ENCODE measurements at places on chromosomes 16 and 17.

- no peak for DNase-seq
Measured at GRCh38 chr16:80277182-80277581, 263.6 kb upstream of the DYNLRB2 start.

GRCh38 chr17:75088465-75089417 lies 987 bp downstream of the SLC16A5 start:
- peak; percentile 20 for DNase-seq

GRCh38 chr16:8868416-8869211 lies at the start of gene CARHSP1:
TSS of gene CARHSP1 (minus strand) at chr16:8869006. CDS start at chr16:8859328, 9,678 bp downstream.
- DNase-seq: peak; percentile 92

DNA sequence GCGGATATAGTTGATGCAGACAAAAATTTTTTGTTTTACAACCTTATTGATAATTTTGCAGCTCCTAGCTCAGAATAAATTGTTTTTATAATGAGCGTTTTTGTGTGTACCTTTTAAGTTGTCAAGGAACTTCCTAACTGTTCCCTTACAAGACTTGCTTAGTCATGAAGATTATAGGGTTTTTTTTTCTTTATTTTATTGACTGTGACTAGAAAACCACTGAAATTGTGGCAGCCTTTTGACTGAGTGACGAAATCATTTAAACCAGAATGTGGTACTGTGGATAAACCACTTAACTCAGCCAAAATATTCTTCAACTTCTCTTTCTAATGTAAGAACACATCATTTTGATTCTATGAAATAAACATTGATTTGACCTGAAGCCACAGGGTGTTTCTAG lies 40.8 kb upstream of the VPS4A start:
- peak; percentile 49 for DNase-seq

DNA sequence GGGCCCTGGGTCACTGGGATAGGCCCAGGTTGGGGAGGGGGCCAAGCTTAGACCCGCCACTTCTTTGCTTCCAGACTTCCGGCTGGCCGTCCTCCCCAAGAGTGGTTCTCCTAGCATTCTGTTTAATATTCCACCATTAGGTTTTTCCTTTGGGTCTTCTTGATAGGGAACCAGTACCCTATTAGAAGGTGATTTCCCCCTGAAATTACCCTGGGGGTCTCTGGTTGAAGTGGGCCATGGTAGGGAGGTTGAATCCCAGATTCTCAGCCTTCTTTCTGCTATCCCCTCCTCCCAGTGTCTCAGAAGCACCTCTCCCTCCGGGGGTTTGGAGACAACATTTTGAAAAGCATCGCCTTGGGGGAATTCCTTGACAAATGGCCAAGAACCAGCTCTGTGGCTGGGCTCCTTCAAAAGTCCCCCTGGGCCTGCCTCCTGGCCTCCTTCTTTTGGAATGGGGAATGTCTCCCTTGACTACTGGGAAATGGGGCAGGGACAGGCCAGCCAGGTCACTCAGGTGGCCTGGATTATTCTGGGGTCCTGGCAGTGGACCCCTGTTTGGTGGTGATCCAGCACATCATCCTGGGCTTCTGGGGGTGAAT lies 5.7 kb downstream of the LASP1 start:
- peak; percentile 66 for DNase-seq

DNA sequence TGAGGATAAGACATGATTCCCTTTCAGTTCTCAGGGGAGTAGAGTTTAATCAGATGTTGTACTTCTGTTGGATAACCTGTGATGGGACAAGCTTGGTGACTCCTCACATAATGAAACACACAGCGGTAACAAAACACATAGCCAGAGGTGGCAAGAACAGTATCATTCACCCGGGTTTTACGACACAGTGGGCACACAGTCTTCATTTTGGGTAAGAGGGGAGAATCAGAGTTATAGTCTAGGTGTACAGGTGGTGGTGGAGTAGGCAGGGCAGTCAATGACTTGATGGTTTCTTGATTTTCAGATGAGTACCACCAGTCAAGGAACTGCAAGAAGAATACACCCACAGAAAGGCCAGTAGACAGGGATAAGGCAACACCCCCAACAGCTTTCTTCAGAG lies 2.6 kb downstream of the PEX12 start:
- no peak for DNase-seq

- DNase-seq: peak; percentile 45
Measured at GRCh38 chr17:80997424-80998117, 5.9 kb downstream of the CHMP6 start.

DNA sequence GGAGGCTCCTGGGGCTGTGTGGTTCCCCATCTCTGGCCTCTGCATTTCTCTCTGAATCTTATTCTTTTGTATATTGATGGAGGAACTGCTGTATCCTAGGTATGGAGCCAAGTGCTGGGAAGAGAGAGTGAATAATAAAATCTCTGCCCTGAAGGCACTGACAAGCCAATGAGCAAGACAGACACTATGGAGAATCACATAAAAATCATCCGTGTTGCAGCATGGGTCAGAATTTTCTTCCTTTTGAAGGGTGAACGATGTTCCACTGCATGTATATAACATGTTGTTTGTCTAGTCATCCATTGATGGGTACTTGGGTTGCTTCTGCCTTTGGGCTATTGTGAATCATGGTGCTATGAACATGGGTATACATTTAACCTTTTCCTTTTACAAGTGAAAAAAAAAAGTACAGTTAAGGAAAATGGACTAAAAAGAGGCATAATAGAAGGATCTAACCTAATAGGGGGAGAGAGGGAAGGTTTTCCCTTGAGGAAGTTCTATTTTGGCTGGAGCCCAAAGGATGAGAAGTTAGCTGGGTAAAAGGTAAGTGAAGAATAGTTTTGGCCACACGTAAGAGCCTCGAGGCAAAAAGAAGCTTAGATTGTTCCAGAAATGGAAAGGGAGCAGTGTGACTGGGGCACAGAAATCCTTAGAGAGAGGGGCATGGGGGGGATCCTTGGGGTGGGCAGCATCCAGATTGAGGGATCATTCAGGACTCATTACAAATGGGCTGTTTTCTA lies 32.3 kb upstream of the GNA13 start:
- DNase-seq: no peak

GRCh38 chr17:64579917-64580316 lies 73.1 kb downstream of the CEP95 start:
- DNase-seq: no peak

DNA sequence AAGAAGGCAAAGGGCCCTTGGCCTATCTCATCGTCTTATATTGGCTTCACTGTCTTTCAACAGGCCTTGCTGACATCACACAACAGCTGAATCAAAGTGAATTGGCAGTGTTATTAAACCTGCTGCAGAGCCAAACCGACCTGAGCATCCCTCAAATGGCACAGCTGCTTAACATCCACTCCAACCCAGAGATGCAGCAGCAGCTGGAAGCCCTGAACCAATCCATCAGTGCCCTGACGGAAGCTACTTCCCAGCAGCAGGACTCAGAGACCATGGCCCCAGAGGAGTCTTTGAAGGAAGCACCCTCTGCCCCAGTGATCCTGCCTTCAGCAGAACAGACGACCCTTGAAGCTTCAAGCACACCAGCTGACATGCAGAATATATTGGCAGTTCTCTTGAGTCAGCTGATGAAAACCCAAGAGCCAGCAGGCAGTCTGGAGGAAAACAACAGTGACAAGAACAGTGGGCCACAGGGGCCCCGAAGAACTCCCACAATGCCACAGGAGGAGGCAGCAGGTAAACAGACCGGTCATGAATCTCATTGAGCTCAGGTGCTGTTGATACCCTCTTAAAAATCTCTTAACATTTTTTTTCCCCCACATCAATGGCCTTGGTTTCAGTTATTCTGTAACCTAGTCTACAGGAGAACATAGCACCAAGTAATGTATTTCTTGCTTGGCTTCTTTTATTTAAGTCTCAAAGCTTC lies 64.7 kb downstream of the CDK12 start:
- DNase-seq: no peak

DNA sequence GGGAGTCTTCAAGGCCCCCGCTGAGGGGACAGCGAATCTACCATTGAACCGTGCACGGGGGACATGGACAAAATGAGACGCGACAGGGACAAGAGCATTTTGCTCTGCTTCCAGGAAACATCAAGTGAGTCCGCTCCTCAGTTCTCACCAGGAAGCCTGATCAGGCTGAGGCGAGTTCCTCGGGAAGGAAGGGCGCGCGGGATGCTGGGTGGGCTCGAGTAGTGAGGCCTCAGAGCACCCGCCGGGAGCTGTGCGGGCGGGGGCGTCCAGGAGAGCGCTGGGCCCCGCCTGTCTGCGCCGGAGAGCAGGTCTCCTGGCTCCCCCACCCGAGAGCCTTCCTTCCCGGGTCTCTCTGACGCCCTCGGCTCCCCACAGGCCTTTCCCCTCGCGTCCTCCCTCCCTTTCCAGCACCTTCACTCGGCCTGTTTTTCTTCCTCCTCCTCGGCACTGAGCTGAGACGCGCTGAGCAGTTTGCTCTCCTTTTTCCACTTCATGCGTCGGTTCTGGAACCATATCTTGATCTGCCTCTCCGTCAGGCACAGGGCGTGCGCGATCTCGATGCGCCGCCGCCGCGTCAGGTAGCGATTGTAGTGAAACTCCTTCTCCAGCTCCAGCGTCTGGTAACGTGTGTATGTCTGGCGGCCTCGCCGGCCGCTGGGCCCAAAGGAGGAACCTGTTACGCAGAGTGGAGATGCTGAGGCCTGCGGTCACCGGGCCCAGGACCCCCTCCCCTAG lies 2.6 kb upstream of the HOXB5 start:
- DNase-seq: peak; percentile 55

DNA sequence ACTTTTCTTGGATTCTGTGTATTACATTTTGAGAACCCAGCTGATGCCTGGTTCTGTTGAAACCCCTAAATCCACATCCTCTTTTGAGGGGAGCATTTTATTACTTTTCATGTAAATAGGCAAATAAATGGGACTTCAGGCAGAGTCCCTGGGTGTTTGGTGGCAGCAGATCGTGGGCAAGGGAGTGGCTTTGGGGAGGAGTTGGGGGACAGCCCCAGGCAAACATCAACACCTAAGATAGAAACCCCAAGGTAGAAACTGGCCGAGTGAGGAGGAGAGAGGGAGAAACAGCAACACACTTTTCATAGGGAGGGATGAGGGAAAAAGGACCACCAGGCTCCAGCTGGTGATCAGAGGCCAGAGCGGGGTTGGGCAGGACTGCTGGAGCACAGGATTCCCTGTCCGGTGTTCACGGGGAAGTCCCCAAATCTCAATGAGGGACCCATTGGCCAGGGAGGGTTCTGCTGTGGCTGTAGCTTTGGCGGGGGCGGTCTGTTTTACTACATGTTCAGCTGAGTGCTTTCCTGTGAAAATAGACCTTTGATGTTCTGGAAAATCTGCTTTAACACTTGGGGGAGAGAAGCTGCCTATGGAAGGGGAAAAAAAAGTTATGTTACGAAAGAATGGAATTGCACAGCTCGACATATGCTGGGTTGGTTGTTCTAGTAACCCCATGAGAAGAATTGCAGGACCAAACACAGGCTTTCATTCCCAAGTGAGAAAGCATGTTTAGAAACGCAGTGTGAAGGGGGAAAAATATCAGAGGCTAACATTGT lies 46.6 kb downstream of the MSI2 start:
- no peak for DNase-seq

- DNase-seq: no peak
Measured at GRCh38 chr16:11452746-11453389, 107.6 kb downstream of the RMI2 start.

DNA sequence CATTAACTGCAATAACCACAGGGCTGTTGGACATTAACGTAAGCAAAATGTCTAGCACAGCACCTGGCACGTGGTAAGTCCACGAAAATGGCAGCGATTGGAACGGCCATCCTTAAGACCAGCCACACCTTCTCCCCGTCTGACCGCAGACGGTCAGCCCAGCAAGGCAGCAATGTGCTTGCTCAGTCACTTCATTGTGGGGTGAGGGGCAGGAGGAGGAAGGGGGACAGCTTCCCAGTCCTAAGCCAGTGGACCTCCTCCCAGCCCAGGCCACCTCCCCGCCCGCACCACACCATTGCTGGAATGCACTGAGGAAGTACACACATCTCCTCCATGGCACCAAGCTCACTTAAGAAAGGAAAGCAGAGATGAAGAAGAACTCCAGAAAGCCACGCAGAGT lies 8.6 kb upstream of the MYLK3 start:
- DNase-seq: no peak

DNA sequence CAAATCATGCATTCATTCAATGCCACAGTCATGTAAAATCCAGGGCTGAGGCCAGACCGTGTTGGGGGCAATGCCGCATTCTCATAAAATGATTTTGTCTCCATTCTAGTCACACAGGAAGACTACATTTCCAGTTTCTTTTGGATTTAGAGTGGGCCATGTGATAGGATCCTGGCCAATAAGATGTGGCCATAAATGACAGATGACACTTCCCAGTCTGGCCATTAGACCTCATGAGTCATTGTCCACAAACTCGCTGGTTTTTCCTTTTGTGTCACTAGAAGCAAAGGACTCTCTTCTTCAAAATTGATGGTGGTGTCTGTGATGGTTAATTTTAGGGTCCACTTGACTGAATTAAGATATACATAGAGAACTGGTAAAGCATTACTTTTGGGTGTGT lies 352.3 kb downstream of the UTP18 start:
- no peak for DNase-seq

- DNase-seq: no peak
Measured at GRCh38 chr17:17073030-17073564, 30.8 kb downstream of the MPRIP start.

DNA sequence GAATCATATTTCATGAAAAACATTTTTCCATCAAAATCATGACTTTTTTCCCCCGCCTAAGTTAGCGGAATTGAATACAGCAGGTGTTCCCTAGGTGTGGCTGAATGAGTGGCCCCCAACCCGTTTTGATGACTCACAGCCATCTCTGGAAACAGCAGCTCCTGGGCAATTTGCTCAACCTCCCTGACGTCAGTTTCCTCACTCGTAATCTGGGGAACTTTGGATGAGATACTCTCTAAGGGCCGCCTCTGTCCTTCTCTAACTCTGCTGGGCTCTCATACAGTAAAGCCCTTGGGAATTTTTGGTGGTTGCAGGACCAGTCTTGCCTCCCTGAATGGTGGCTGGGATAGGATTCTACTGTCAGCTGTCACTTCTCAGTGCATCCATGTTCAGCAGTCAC lies 11.6 kb upstream of the NTN1 start:
- no peak for DNase-seq

DNA sequence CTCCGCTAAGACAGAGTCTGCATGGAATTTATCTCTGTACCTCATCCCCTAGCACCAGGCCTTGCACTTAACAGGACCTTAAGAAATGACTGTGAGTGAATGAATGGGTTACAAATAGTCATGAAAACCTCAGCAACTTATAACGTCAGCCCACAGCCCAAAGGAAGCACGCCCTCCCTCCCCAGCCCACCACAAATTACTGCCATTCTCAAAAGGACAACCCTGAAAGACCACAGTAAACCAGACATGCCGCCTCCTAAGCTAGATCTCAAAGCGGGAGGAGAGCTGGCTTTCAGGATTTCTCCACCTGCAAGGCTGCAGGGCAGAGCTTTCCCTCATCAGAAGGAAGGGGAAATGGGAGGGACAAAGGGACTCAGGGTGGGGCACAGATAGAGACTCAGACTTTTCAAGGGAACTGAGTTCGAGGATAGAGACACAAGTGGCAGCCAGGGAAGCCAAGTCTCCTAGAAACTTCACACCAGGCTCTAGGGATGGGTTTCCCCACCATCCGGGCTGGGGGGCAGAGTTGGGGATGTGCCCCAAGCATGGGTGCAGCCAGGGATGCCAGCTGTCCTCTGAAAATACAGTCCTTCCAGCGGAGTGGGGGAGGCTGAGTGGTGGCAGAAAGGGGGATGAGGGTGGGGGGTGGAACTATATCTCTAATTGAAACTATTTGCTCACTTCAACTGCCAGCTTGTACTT lies 56.7 kb downstream of the PLXDC1 start:
- DNase-seq: no peak
